ENCODE measurements at places on chromosomes 13 and 19.

DNA sequence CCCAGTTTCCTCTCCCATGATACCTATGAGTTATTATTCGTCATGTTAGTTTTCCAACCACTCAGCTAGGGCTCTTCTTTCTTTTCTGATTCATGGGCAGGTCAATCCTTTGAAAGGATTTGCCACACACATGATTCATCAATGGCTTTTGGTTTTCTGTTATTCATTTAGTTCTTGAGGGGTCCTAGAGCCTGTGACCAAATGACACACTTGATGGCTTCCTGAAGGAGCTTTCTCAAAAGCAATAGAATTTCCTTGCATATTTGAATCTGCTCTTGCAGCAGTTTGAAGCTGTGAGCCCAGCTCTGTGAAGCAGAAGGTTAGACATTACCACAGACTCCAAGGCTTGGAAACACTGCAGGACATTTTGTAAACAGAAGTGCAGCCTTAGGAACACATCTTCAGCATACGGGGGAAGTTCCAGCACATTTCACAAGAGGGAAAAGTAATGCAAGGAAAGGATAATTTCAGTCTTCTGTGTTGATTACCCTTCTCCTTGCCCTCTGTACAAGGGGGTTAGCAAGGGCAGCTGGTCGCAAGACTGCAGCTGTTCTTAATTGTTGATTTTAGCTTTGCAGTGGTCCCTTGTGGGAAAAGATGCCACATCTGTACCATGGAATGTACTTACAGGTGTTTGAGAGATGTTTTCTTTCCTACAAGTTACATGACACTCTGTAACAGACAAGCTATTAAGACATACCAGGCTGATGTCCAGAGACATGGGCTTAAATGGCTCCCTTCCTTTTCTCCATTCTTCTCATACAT, 338.6 kb downstream of the KCNRG start:
- DNase-seq = no peak

DNA sequence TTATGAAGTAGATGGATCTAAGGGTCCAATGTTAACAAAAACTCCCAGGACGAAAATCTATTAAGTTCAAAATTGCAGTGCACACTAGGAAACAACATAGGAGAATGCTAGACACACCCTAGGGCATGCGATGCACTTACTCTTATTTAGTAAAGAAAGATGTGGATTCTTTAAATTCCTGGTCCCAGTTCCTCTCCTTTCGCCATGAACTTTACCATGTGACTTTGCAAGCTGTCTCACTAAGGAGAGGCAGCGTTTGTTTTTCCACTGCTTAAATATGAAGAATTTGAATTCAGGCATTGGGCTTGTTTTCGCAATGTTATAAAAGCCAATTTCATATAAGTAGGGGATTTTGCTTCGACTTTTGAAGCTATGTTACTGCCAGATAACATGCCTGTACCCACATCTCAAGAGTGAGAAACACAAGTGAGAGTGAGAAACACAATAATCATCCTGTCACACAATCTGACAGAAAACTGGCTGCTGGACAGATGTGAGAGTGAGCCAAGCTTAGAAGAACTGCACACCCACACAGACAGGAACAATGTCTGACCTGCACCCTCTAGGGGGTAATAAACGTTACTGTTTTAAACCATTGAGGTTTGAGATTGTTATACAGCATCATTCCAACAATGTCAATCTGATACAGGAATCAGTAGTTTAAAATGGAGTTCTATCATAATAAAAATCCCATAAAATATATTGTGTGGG, 1308.4 kb downstream of the SLITRK5 start:
- DNase-seq = no peak

- no peak for DNase-seq
These were observed 16.4 kb downstream of the OR7A5 start for GRCh38 chr19:14818588-14818987.

DNA sequence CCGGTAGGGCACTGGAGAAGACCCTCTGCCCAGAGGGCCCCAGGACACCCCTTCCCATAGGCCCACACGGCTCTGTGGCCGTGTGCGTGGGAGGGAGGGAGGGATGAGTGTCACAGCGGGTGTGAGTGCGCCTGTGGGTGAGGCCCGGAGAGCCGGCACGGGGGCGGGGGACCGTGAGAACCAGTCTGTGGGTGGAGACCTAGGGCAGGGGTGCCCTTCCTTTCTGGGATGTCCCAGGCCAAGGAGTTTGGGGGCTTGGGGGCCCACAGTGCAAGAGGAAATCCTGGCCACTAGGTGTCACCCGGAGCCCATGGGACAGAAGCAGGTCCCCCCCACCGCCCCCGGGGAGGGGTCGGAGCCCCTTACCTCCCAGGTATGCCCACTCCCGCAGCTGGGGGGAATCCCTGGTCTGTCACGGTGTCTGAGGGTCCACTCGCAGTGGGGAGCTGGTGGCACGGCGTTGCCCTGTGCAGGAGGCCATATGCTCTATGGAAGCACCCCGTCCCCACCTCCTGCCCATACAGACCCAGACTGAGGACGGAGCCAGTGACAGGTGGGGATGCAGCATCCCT, 16.0 kb upstream of the SLC7A10 start:
- DNase-seq = no peak

DNA sequence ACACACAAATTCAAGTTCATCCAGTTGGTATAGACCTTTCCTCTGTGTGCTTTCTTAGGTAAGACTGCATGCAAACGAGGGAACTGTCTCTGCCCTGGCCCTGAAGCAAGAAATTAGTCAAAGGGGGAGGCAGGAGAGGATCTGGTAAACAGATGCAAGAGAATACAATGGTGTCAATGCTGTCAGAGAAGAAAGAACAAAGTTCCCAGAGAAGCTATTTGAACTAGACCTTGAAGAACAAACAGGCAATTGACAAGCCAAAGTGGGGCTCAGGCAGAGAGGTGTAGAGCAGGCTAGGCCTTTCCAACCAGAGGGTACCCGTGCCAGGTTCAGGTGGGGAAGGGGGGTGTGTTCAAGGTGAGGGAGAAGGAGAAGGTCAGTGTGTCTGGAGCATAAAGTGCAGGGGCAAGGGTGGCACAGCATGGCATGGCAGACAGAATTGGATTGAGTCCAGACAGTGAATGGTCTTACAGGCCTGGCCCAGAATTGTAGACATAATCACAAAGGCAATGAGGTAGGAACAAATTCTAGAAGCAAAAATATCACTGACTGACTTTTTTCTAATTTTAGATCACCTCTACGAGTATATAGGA, 95.0 kb upstream of the STARD13 start:
- DNase-seq = no peak

GRCh38 chr13:40352380-40352778, 314.1 kb downstream of the FOXO1 start:
- DNase-seq = no peak

- DNase-seq = no peak
These were observed 45.8 kb upstream of the RCBTB2 start for GRCh38 chr13:48578516-48579164.

DNA sequence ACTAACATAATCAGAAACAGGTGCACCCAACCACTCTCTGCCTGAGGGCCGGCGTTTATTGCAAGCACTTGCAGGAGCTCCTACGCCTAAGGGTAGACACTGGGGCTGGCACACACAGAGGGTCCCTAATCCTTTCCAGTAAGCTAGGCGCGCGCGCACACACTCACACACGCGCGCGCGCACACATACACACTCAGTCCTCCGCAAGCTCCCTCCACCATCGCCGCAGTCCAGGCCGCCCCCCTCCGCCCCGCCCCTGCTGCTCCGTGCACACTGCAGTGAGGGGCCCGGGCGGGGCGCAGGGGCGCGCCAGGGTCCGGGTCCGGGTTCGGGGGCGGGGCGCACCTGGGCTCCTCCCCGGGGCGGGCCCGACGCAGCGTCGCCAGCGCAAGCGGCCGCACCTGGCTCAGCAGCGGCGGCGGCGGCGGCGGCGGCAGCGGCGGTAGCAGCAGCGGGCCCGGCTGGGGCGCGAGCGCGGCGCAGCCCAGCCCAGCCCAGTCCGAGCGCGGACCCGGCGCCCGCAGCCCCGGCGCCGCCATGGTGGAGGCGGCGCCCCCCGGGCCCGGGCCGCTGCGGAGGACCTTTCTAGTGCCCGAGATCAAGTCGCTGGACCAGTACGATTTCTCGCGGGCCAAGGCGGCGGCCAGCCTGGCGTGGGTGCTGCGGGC, at the start of gene CAMSAP3:
Gene CAMSAP3, plus strand, starts transcription at position 398 of the 668 bp plus-strand sequence. Its CDS starts 140 bp downstream, at position 538.
- DNase-seq = no peak

DNA sequence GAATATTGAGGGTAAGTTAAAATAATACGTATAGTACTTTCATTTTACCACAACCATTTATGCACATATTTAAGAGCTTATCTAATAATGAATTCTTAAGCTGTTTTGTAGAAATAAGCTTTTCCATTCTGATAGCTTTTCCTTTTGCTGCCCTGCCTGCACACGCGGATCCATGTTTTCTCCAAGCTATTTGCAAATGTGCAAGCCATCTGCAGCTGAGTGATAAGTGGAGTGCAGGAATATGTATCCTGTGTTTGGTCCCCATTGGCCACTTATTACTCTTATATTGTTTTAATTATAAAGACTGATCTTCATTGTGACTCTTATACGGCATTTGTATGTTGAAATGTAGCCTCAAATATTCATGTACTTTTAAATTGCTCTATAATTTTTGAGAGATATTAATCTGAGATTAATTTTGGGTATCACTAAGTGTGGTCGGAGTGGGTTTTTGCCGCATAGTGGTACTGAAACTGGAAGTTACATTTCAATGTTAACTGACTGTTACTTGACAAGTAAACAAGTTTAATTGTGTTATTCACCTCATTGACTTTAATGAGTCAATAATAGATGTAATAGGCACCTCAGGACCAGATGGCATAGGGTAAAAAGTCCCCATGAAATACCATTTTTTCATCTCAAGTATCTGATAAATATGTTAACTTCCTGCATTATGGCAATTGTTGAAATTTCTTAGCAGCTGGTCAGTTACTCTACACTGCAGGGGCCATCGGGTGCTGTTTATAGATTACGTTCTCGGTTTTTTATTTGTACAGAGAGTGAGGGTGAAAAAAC, 1567.4 kb downstream of the EFNB2 start:
- DNase-seq = no peak

DNA sequence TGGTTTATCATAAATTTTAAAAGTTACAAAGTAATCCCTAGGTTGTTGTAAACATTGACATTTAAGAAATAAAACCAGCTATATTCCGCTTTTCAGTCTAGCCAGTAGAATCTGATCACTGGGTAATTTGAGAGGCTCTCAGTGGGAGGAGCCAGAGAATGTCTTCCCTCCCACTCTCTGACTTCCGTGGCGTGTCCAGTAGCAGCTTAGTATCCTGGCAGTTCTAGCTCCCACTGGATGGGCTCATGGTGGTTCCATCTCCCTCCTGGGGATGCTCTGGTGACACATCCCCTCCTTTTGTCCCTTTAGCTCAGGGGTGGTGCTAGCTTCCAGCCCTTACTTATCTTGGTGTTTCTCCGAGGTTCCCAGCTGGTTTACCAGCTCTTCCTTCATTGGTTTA, 34.5 kb downstream of the MTUS2 start:
- DNase-seq = no peak

DNA sequence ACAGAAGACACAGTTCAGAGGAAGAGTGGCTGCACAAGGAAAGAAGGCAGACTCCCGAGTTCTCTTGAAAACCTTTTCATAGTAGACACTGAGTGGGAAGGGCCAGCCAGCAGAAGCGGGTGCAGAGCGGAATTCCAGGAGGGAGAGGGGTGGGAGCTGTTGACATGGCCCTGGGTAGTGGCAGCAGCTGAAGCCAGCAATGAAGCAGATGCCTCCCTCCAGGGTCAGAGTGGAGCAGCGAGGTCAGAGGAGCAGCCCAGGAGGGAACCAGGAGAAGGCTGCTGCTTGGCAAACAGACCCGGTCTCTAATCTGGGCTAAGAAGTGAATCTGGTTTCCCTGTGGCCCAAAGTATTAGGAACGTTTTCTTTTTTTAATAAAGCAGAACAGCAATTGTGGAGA, 73.9 kb upstream of the SPATA13 start:
- no peak for DNase-seq

DNA sequence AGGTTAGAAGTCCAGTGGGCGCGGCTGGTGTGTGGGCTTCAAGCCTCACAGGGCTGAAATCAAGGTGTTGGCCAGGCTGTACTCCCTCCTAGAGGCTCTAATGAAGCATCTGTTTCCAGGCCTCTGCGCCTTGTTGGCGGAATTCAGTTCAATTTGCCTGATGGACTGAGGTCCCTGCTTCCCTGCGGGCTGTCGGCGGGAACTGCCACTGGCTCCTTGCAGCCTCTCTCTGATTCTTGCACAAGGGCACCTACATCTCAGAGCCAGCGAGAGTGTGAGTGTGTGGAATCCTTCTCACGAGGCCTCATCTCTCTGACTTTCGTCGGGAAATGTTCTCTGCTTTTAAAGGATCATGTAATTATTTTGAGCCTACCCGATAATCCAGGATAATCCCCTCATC, 128.6 kb downstream of the DLEU7 start:
- no peak for DNase-seq

GRCh38 chr19:46604781-46605355, 3.7 kb downstream of the CALM3 start:
- DNase-seq = no peak

DNA sequence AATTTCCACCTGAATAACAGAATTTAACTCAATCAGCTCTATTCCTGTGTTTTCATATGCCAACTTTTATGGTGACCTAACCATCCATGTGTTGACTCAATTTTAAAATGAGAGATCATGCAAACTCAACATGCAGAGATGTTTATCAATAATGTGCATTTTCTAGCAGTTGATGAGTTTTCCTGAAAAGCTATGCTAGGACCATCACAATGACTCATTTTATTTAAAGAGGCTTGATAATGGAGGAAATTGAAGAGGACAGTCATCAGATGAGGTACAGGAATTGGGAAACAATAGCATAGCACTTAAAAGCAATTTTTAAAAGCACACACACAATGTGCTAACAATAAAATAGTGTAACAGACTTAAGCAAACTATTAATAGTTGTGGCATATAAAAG, 127.1 kb downstream of the VWA8 start:
- DNase-seq = no peak

DNA sequence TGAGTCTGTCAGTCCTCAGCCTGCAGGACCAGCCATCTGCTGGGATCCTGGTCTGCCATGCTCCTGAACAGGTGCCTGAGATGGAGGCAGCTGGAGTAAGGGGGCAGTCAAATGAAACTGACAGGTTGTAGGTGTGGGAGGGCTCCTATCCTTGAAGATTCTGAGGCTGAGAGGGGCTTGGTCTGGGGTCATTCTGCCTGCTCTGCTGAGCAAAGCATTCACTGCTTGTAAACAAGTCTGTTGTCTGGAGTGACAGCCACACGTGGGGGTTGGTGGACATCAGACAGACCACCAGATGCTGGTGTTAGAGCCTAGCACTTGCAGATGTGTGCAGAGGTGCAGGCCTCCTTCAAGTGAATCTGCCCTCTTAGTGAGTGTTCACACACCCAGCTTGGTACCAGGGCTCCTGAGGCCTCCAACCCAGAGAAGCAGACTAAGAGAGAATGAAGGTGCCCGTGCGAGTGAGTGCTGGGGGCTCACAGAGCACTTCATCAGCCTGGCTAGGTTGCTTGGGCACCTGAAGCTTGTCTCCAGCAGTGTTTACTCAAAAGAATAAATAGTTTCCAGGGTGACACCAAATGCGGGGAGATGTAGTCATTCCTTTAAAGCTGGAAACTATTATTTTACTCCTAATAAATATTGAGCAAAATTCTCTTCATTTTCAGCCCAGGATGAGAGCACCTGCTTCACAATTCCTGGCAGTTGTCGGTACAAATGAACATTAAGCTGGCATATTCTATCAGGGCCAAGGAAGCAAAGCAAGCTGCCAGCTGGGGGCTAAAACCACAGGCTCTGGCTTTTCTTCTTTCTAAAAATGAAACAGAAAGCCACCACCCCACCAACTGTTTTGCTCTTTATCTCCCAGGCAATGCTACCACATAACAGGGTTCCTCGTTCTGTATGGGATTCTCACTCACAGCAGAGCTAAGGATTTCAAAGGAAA, 82.3 kb downstream of the RNASEH2B start:
- DNase-seq = no peak
